ENCODE measurements at places on chromosomes 2 and 18. TPM values are rescaled to one million over a fixed set of nuclear protein-coding genes. Genes with fewer than 3 reads are reported as not detected.

GRCh38 chr18:189254-189653, 30.9 kb downstream of the USP14 start:
- no peaks in the 10 kb centered on the region for H3K4me1 ChIP-seq
- H3K27me3 ChIP-seq, result no peaks in the 10 kb centered on the region
- no peak overlapping the region for H3K4me3 ChIP-seq
- no peak overlapping the region for H3K27ac ChIP-seq
- no peak for DNase-seq

DNA sequence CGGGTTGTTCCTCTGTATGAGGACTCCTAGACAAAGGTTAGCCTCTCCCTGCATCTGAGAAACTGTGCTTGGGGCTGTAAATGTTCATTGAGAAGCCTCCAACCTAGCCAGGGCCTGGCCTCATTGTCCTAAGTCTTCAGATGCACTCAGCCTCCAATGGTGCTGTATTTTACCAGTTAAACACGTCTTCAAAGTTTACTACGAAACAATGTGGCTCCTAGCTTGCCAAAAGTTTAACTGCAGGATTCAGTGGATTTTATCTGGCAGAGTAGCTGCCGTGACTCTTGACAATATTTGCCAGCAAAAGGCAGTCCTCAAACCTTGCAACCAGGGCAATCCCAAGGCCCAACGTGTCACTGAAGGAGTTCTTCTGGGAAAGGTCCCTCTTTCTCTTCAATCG, 1.1 kb downstream of the PID1 start:
- H3K4me1 ChIP-seq, result no peaks in the 10 kb centered on the region
- peak overlapping the region; percentile 93 for H3K4me3 ChIP-seq
- no peaks in the 10 kb centered on the region for H3K36me3 ChIP-seq
- DNase-seq, result no peak
- H3K27me3 ChIP-seq, result no peaks in the 10 kb centered on the region

DAPL1 gene
- total RNA-seq, result not detected

DNA sequence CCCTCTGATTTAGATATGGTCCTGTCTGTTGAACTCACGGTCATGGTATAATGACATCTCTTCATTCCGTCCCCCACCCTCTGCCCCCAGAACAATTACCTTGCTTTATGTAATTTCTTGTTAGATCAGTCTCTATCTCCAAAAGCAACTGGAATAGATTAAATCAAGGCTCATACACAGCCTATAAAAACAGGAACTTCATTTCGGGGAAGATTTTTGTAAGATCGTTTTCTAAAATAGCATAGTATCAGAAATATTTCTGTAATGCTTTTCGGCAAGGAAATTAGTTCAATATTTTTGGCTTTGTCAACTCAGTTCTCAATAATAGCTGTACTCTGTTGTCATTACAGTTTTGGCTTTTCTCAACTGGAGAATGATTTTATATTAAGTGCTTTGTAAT, 157.2 kb downstream of the FMNL2 start:
- peak overlapping the region; percentile 41 for H3K27ac ChIP-seq
- H3K36me3 ChIP-seq, result no peaks in the 10 kb centered on the region
- no peaks in the 10 kb centered on the region for H3K4me1 ChIP-seq
- H3K27me3 ChIP-seq, result no peaks in the 10 kb centered on the region
- no peak for DNase-seq

- peak; percentile 39 for DNase-seq
- no peaks in the 10 kb centered on the region for H3K36me3 ChIP-seq
- H3K4me1 ChIP-seq, result no peaks in the 10 kb centered on the region
- H3K27ac ChIP-seq, result peak overlapping the region; percentile 62
- H3K4me3 ChIP-seq, result no peak overlapping the region
Measured at GRCh38 chr2:68811364-68811763, 59.8 kb downstream of the BMP10 start.

IL36A gene
- not detected for total RNA-seq

- no peak overlapping the region for H3K27ac ChIP-seq
- no peaks in the 10 kb centered on the region for H3K27me3 ChIP-seq
- no peaks in the 10 kb centered on the region for H3K4me1 ChIP-seq
Measured at GRCh38 chr2:145759228-145759915, 1239.5 kb upstream of the ZEB2 start.

DNA sequence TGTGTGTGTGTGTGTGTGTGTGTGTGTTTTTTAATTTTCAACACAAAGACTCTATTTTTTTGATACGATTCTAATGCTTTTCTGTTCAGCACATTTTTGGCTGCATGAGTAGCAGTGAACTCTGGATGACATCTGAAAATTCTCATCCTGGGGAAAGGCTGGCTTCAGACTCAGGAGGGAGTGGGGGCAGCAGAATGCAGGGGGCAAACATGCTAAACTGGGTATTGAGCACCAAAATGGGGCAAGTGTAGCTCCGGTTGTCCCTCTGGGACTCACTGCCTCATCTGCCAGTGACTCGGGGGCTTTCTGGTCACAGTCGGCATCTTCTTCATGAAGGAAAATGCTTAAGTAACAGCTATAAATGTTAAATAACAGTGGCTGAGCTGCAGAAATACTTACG, 116.8 kb upstream of the PID1 start:
- peak overlapping the region; percentile 74 for H3K27ac ChIP-seq
- no peaks in the 10 kb centered on the region for H3K36me3 ChIP-seq
- no peaks in the 10 kb centered on the region for H3K4me1 ChIP-seq
- no peaks in the 10 kb centered on the region for H3K27me3 ChIP-seq
- no peak overlapping the region for H3K4me3 ChIP-seq
- DNase-seq, result no peak

- no peaks in the 10 kb centered on the region for H3K36me3 ChIP-seq
- H3K27me3 ChIP-seq, result no peaks in the 10 kb centered on the region
- no peaks in the 10 kb centered on the region for H3K4me1 ChIP-seq
- no peak overlapping the region for H3K4me3 ChIP-seq
Measured at GRCh38 chr2:215283221-215283620, 28.6 kb upstream of the ATIC start.

EGR4 gene
- total RNA-seq, result not detected

DNA sequence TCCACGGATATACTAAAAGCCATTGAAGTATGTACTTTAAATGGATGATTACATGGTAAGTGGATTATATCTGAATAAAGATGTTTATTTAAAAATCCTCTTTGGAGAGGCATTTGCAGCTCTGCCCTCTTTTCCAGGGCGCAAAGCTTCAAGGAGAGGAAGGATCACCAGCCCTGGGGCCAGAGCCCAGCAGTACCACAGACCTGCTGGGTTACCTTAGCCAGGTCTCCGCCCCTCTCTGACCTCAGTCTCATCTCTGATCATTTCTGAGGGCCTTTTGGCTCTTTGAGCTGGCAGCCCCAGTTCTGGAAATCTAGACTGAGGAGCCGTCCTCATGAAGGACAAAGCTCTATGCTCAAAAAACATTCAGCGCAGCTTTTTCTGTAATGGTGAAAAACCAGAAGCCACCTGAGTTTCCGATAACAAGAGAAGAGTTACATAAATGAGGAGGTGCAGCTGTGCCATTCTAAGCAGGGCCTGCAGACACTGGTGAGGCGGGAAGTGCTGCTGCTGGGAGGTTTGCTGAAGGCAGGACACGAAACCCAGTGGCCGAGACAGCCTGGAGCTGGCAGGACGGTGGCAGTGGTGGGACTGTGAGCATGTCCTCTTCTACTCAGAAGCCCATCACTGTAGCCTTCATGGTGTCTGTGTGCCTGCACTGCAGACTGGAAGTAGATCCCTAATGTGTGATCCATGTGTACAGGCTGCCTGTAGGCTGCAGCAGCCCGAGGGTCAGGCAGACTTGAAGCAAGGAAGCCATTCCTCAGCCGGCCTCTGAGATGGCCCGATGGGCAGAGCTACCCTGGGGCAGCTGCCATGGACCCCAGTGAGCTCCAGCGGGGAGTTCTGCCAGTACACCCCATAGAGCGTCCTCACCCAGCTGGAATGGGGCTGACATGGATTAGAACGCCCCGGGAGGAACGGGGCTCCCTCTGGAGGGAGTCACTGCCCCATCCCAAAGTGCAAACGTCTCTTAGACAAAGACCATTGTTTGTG, 27.7 kb downstream of the ADRA2B start:
- no peak overlapping the region for H3K4me3 ChIP-seq
- DNase-seq, result no peak
- H3K27ac ChIP-seq, result no peak overlapping the region
- H3K4me1 ChIP-seq, result no peaks in the 10 kb centered on the region
- no peaks in the 10 kb centered on the region for H3K36me3 ChIP-seq

TTC27 gene
- total RNA-seq, result 10.5 TPM

IL36G gene
- total RNA-seq, result not detected

- peak overlapping the region; percentile 3 for H3K27ac ChIP-seq
- peaks cover 27% of the 10 kb centered on the region for H3K4me1 ChIP-seq
- no peaks in the 10 kb centered on the region for H3K36me3 ChIP-seq
Measured at GRCh38 chr2:60554074-60554645, 706 bp upstream of the BCL11A start.

GRCh38 chr2:84234103-84234502, 225.0 kb downstream of the SUCLG1 start:
- H3K27ac ChIP-seq, result no peak overlapping the region
- H3K36me3 ChIP-seq, result no peaks in the 10 kb centered on the region
- no peak overlapping the region for H3K4me3 ChIP-seq
- no peaks in the 10 kb centered on the region for H3K4me1 ChIP-seq
- no peak for DNase-seq
- no peaks in the 10 kb centered on the region for H3K27me3 ChIP-seq

DNA sequence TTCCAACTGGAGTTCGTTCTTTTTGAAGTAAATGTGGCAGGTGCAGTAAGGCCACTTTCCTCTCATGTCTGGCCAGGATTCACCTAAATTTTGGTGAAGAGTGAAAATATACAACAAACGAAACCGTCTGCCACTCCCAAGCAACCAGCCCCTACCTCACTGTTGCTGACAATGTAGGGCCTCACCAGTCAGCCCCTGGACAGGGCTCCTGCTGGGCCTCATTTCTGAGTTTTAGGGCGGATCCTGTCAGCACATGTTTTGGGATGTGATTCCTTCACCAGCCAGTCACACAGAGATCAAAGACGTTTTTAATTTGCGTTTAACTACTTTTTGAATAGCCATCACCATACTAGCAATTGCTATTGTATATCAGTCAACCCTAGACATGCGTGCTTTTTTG, 185.0 kb downstream of the WDR7 start:
- no peaks in the 10 kb centered on the region for H3K36me3 ChIP-seq
- no peak overlapping the region for H3K4me3 ChIP-seq
- no peak overlapping the region for H3K27ac ChIP-seq
- no peak for DNase-seq

DNA sequence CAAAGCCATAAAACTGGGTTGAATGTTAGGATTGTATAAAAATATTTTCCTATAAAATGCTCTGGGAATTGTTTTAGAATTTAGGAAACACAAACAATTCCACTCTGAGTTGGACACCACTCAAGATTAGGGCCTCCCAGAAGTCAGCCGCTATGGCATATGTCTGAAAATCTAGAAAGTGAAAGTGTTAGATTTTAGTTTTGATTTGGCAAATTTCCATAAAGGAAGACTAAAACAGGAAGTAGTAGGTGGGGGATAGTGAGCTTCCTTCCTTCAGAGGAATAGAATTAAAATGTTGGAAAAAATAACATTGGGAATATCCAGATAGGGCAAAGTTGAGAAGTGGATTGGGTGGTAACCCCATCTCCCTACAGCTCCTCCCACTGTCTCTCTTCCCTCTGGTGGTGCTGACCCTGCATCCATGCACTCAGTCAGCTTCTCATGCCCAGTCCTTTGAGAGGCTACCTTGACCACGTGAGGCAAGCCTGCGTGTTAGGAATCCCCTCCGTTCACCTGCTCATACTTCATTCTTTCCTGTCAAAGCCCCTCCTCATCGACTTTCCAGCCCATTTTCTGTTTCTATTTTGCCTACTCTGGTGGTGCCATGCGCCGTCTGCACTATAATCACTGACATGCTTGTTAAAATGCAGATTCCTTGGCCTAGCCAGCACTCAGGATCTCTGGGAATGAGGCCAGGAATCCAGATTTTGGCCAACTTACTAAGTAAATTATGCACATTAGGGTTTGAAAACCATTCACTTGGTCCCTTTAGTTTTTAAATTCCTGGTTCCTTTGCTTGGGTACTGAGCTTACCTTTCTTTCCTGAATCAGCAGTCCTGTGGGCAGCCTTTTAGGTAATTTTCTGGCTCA, 83.5 kb downstream of the POLE4 start:
- no peaks in the 10 kb centered on the region for H3K36me3 ChIP-seq
- no peaks in the 10 kb centered on the region for H3K4me1 ChIP-seq
- peak overlapping the region; percentile 71 for H3K27ac ChIP-seq
- no peak overlapping the region for H3K4me3 ChIP-seq
- H3K27me3 ChIP-seq, result no peaks in the 10 kb centered on the region

- no peak overlapping the region for H3K4me3 ChIP-seq
- no peaks in the 10 kb centered on the region for H3K36me3 ChIP-seq
- DNase-seq, result no peak
- H3K27me3 ChIP-seq, result no peaks in the 10 kb centered on the region
- no peak overlapping the region for H3K27ac ChIP-seq
- no peaks in the 10 kb centered on the region for H3K4me1 ChIP-seq
Measured at GRCh38 chr2:227401550-227401949, 13.8 kb upstream of the SCYGR1 start.

DNA sequence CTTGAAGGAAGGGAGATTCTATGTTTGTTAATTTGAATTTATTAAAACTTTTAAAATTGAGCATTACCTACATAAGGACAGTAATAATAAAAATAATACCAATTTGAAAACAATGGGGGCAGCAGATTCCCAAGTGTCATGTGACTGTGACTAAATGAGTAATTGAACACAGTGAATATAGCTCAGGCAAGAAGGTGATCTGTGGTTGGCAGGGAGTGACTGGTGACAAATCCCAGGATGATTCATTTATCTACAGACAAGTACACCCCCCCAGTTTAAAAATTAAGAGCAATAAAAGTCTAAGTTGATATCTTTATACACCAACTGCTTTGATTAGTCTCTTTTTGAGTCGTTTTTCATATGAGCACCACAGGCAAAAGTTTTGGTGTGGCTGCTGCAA, 299.5 kb downstream of the ARHGAP15 start:
- no peak overlapping the region for H3K4me3 ChIP-seq
- DNase-seq, result no peak
- no peaks in the 10 kb centered on the region for H3K27me3 ChIP-seq
- no peaks in the 10 kb centered on the region for H3K4me1 ChIP-seq

- no peak for DNase-seq
- no peak overlapping the region for H3K27ac ChIP-seq
- no peaks in the 10 kb centered on the region for H3K36me3 ChIP-seq
- H3K27me3 ChIP-seq, result no peaks in the 10 kb centered on the region
- no peaks in the 10 kb centered on the region for H3K4me1 ChIP-seq
Measured at GRCh38 chr2:232888839-232889529, 18.9 kb downstream of the SNORC start.

GRCh38 chr2:164145093-164145987, 409.5 kb upstream of the FIGN start:
- no peak overlapping the region for H3K4me3 ChIP-seq
- no peaks in the 10 kb centered on the region for H3K4me1 ChIP-seq
- H3K27ac ChIP-seq, result no peak overlapping the region
- no peak for DNase-seq
- H3K27me3 ChIP-seq, result no peaks in the 10 kb centered on the region
- H3K36me3 ChIP-seq, result no peaks in the 10 kb centered on the region
